ENCODE measurements at places on chromosomes 2 and 18.

DNA sequence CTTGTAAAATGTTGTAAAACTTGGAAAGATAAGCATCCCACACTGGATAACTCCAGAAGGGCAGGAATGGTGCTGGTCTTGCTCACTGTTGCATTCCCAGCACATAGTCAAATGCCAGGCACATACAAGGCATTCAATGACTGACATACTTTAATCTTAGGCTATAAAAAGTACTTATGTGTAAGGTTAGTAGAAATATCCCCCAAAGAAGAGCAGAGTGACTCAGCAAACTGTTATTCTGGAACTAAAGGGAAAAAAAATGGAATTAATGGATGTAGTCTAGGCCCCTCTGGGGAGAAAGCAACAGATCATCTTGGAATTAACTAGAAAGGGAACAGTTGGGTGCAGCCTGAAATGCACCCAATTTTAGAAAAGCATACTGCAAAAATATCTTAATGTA lies 9.0 kb downstream of the ZBTB14 start:
- no peak for DNase-seq

DNA sequence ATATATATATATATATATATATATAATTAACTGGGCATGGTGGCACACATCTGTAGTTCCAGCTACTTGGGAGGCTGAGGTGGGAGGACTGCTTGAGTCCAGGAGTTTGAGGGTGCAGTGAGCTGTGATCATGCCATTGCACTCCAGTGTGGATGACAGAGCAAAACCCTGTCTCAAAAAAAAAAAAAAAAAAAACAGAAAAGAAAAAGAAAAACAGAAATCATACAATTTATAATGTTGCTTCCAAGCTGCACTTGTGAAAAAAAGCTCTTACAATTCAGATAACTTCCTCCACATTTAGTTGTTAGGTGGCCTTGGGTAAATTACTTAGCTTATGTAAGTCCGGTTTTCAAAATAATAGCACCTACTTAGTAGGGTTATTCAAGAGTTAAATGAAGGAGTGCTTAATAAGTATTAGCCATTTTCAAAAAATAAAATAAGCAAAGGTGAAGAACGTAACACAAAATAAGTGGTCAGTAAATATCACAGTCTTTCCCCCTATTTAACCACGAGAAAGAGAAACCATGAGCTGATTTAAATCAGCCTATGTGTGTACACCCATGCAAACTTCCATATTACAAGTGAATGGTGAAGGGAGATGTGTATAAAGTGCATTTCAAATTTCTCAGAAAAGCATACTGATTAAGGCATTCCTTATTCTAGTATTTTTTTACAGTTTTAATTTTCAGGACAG lies 2.3 kb downstream of the WIPF1 start:
- peak; percentile 50 for DNase-seq

- peak; percentile 24 for DNase-seq
Observed at GRCh38 chr18:56696966-56697365, 45.8 kb downstream of the WDR7 start.

GRCh38 chr18:61922435-61922834 lies 29.6 kb upstream of the RNF152 start:
- DNase-seq, result peak; percentile 12

GRCh38 chr2:107006836-107007235 lies 120.9 kb upstream of the ST6GAL2 start:
- DNase-seq, result no peak

DNA sequence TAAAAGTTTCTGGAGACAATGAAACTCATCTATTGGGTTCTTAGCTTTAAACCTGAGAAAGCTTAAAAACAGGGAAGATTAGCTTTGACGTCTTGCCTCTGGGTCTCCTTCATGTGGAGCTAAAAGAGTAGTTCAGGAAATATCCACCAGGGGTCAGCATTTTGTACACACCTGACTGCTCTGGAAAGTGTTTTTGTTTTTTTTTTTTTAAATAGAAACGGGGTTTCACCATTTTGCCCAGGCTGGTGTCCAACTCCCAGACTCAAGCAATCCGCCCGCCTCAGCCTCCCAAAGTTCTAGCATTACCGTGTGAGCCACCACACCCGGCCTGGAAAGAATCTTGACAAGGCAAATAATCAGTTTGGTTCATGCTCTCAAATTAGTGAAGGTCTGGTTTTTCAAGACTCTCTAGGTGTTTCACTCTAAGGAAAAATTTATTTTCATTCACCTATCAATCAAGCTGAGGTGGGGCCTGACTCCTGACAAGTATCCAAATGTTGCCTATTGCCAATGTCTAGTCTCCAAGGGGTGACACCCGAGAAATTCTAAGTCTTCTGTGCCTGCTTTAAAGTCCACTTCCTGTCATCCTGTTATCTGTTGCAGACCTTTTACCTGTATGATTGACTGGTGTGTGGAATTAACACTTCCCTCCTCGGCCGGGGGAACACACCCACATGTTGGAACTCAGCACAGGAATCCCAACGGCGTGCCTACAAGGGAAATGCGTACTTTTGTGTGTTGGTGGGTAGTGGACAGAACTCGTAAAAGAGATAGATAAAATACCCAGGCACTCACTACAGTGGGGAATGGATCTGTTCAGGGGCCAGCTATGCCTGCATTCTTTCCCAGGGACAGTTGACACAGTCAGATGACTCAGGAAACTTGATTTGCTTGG lies 11.3 kb downstream of the IL1RN start:
- DNase-seq, result peak; percentile 86

DNA sequence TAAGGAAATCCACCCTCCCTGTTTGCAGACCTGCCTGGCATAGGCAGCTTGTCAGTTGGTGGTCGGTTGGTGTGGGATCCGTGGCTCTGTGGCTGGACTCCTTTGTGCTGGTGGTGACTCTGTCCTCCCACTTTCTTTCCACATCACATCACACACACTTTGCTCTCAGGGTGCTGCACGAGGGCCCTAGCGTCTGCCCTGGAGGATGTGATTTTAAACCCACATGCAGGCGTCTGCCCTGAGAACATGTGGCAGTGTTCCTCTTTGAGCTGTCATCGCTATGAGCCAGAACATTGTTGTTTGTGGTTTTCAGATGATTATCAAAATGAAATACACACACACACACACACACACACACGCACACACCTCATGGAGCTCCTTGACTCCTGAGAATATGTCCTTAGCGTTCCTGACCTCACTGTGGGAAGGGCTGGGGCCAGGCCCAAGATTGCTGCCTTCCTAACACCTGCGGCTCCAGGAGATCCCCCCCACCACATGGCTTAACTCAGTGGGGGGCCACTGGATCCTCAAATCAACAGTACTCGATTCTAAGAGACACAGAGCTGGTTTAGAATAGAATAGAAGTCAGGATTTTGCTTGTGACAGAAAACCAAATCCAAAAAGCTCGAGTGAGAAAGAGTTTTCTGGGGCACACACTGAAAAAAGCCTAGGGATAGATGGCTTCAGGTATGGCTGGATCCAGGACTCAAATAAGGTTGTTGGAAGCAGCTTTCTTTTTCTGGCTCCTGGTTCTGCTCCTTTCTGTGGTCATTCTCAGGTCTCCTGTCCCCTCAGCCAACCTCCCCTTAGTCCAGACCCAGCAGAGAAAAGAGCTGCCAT lies 54.8 kb downstream of the RTP5 start:
- peak; percentile 47 for DNase-seq

DNA sequence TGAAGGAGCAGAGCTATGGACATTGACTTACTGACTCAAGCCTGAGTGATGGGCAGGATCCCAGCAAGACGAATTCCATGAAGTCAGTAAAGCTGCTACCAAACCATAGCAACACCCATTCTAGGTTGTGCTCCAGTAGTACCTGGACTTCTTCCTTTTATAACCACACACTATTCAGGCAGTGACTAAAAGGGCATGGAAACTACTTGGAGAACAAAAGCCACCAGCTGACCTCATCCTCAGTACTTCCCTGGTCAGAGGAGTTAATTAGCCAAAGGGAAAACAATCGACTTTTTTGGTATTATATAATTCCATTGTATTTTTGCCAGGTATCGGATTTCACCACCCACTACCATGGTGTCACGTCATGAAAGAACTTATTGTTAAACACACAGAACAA lies 237.1 kb downstream of the TTC32 start:
- DNase-seq, result no peak

DNA sequence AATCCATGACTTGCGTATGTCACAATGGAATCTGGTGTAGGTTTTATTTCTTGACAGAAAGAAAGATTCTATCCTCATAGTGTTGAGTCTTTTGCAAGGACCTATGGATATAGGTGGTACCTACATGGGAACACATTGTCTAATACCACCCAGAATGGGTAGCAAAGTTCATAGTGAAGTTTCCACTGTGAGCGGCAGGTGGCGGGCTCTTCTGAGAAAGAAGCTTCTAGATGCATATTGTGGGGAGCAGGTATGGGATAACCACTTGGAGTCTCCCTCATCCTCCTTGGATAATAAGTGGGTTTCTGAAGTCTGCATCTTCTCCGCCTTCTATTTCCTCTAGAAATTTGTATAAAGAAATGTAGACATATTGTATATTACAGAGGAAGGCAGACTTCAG lies 44.9 kb downstream of the LINC00305 start:
- no peak for DNase-seq

DNA sequence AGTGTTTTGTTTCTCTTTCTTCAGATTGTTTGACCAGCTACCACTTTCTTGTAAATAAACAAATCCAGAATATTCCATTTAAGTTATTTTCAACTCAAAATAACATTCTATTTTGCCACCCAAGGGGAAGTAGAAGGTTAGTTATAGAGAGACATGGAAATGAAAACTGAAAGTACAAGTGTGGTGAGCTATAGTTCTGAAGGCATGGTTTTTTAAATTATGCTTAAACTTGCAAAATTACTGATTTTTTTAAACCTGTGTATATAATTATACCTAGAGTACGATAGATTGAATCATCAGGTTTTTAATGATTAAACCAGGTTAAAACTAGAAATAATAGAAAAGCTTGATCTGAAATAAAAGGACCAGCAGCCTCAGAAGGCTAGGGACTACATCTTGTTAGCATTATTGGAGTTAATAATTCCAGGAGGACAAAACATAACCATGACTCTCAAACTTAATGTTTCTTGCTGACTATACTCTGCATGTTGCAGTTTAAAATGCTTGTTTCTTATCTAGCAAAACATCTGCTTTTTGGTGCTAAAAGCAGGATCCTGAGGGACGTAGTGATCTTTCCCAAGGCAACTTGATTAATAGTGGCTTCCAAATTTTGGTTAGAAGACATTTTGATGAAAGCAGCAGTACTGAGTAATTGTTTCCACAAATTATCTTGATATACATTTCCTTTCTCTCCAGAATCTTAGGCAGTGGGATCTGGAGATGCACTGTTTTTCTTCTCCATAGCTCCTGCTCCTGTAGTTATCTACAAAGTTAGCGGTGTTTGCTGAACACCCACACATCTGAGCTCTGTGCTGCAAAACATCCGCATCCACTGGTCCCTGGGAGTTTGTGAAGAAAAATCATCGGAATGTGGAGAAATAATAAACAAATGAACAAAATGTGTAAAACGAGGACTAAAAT lies 327.2 kb upstream of the PKDCC start:
- no peak for DNase-seq

GRCh38 chr2:105464325-105464724 lies 65.5 kb upstream of the FHL2 start:
- no peak for DNase-seq

- no peak for DNase-seq
Observed at GRCh38 chr2:206873423-206873822, 65.9 kb upstream of the CPO start.

GRCh38 chr2:121038891-121039616 lies 245.9 kb downstream of the TFCP2L1 start:
- DNase-seq, result no peak

DNA sequence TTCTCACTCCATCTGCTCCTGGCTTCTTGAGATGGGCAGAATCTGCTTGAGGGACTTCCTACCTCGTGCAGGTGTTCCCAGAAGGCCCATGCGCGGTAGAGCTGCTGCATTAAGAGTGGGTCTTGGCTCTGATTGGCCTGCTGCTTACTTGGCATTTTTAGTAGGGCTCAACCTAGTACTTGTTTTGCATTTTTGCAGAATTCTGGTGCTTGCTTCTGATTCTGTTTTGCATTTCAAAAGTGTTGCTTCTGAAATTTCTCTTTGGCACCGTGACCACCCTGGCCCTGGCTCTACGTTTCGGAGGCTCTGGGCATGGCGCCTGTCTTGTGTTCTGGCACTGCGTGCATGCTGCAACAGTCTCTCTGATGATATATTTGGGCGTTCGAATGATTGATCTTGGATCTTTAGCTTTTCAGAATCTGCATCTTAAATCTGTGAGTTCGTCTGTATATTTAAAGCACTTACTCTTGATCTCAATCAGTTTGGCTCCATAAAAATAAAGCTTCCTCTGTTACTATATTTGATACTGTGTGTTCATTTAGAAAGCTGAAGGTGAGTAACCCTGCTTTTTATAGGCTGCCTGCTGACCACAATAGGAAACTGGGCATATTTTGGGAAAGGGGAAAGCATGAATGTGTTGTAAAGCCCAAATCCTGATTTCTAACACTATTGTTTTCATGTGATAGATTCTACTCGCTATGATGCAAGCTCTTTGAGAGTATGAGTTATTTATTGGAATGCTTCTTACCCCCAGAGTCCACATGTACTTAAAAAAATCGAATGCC lies 22.2 kb downstream of the EFR3B start:
- DNase-seq, result peak; percentile 16

DNA sequence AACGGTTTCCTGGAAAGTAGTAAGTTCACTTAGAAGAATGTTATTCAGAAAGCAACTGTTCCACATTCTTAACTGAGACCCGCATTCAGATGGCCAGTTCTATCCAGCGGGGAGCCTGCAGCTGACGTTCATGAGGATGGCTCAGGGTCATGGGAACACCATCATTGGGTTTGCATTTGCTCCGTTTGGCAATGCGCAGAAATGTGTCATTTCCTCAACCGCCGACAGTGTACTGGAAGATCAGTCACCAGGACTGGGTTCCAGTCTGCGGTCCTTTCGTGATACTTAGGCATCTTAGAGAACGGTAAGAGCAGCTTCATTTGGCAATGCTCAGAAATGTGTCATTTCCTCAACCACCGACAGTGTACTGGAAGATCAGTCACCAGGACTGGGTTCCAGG lies 104.0 kb downstream of the DNER start:
- no peak for DNase-seq

DNA sequence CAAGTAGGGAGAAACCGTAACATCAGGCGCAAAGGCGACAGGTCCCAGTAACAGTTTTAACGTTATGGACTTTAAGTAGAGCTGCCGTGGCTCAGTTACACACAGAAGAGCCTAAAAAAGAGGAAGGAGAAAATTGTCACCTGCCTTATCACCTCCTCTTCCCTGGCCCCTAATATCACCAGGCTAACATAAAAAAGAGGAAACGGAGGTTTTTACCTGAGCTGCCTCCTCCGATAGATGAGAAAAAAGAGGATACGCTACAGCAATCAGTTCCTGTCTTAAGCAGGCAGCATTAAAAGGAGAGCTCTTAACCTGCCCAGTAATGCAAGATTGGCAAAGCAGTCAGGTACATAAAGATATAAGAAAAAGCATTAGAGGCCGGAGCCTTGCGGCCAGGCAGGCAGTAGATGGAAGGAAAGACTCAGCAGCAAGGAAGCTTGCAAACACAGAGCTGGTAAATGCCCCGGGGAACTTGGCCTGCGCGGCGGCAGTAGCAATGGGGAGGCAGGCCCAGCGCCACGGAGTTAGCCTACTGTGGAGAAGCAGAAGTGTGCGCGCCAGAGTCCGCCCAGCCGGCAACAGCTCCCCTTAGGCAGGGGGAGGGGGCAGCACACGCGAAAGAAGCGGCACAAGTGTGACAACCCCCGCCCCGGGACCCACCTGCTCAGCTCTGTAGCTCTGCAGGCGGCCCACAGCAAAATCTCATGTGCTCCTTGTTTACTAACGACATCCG lies 116.3 kb upstream of the SCN7A start:
- DNase-seq, result no peak

Data from activated CD4-positive, alpha-beta T cell treated with anti-CD3 and anti-CD28 coated beads, Interleukin-10, Interleukin-2, amounts not matched to agents 100 ng/mL and 50 ng/mL, durations not matched to agents 16 hours and 8 hours (primary cell).